NCI-H345 (cell line): ENCODE measurements at places on chromosomes 12 and 14.
A peak's percentile ranks its signal among the peaks of the same experiment; 100 is the strongest.

- DNase-seq, result no peak
These were observed 447.5 kb downstream of the AACS start for GRCh38 chr12:125512541-125513298.

DNA sequence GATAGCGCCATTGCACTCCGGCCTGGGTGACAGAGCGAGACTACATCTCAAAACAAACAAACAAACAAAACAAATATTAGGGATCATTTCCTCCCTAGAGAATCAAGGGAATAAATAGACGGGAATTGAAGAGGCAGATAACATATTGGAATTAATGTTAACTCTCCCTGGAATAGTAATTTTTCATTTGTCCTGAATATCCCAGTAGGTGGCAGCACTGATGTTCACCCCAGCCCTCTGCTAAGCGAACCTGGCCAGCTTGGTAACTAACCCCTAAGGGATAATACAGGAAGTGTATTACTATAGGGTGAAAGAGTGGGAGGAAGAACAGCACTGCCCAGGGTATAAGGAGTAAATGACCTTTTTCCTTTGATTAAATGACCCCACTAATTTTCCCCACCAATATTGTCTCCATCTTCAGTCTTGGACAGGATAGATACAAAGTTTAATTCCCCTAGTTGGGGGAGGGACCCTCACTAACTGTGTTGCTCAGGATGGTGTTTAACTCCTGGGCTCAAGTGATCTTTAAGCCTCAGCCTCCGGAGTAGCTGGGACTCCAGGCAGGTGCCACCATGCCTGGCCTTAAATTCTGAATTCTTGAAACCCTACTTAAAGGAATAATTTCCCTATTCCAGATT, 40.5 kb downstream of the SLC2A14 start:
- peak; percentile 6 for DNase-seq

GRCh38 chr12:47741340-47741703, 16.0 kb upstream of the ENDOU start:
- DNase-seq, result peak; percentile 85

- DNase-seq, result no peak
These were observed 8.2 kb downstream of the WBP11 start for GRCh38 chr12:14795028-14795448.

DNA sequence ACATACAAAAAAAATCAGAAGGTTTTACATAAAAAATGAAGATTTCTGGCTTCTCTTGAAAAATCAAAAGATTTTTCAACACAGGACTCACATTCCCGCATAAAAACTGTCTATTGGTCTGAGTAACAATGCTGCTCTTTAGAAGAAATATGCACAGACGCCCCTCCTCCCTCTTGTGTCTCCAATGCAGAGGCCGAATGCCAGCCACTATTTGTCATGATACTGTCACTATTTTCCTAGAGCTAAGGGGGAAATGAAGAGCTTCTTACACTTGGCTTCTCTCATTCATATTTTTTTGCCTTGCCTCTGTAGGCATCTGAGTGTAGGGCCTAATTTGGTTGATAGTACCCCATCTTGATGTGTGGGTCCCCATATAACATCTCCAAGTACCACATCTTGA, 98.0 kb downstream of the BBS10 start:
- DNase-seq, result no peak

DNA sequence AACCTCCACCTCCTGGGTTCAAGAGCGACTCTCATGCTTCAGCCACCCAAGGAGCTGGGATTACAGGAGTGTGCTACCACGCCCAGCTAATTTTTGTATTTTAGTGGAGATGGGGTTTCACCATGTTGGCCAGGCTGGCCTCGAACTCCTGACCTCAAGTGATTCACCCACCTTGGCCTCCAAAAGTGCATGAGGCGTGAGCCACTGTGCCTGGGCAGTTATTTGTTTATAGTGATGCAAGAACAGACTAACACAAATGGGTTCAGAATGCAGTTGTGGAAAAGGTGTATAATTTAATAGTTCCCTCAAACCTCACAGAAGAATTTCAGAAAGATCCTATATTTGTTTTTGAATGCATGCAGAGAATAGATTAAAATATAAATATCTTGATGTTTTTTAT, 447.1 kb downstream of the ZFP36L1 start:
- no peak for DNase-seq

DNA sequence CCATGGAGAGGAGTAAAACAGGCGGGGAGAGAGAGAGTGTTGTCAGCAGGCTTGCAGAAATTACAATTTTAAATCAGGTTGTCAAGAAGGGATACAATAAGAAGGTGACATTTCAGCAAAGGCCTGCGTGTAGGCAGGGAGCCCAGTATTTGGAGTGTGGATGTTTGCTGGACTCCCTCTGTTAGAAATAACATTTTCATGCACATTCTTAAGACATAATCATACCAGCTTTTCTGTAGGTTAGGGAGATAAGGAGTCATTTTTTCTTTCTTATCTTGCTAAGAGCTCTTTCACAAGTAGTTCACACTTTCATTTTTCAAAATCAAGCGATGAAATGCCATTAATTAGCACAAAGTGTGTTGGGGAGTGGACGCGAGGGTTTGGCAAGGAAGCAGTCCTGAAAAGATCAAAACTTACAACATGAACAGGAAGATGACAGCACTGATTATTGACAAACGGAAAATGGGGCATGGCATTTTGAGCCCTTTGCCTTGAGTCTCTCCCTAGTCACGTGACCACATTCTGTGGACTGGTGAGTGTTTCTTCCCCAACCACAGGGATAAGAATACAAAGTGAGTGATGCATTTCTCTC, 160.2 kb downstream of the DAD1 start:
- DNase-seq, result no peak

DNA sequence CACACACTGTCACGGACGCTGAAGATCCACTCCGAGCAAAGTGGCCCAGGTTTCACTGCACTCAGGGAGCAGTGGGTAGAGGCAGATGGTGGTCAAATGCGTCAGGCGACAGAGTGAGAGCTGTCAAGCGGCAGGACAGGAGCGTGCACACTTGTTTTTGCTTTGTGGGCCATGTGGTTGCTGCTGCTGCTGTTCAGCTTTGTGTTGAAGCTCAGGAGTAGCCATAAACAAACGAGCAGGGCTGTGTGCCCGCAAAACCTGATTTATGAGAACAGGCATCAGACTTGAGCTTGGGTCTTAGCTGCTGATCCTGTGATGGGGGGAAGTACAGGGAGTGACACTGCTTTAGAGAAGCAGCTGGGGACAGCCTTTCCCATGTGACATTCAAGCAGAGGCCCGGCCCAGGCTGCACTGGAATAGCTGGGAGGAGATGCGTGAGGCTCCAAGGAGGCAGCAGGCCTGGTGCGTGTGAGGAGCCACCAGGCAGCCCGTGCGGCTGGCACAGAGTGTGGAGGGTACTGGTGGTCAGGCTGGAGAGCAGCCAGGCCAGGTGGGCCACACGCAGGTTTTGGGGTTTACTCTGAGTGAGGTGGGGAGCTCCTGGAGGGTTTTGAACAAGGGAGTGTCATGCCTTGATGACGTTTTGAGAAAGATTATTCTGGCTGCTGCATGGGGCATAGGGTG, 31.1 kb upstream of the ASPG start:
- no peak for DNase-seq

- DNase-seq, result no peak
These were observed 24.3 kb downstream of the BCL2L14 start for GRCh38 chr12:12095021-12095420.

DNA sequence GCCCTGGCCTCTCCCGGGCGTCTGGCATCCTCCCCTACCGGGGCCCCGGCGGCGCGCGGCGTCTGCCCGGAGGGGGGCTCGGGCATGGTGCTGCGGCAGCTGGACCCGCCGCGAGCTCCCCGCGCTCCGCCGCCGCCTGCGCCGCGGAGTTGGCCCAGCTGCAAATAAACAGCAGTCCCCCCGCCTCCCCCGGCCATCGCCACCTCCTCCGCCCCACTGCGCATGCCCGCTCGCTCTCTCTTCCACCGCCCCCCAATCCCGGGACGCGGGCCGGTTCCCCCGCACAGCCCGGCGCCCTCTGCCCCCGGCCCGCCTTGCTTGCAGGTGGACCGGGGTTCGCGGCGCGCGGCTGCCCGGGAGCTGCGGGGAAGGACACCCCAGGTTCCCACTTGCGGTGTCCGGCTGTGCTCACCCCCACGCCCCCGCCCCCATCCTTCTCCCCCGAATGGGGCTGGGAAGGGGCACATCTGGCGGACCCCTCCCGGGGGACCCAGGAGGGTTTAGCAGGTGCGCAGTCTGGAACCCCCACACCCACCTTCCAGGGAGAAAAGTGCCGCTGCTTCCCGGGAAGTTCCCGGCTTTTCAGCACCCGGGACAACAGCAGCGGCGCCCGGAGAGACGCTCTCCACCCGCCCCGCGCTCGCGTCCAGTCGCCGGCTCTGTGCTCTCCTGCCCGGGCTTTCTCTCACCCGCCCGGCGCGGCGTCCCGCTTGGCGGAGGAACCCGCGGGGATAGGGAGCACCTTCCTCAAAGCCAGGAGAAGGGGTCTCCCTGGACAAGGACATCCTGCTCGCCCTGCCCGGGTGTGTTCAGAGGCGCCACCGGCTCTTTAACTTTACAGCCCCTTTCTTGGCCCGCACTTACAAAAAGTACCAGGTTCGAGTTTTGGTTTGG, at the start of gene TMTC1:
Gene TMTC1, minus strand, starts transcription at position 170 of the 894 bp plus-strand sequence. CDS start 191 bp downstream, outside the sequence.
- peak; percentile 82 for DNase-seq

DNA sequence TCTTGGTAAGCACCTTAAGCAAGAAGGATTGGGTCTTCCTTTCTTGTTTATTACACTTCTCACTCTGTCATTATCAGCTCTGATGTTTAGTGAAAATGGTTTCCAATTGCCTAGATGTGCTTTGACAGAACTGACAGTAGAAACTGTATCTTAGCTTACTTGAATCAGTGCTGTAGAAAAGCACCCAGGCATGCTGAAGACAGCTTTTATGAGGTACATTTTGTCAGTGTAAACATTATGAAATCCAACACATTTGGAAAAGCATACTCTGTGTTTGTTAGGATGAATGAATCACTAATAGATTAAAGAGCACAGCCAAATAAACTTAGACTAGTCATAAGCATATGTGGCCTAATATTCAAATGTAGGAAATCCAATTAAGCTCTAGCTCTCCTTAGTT, 290.2 kb upstream of the NPAS3 start:
- no peak for DNase-seq

DNA sequence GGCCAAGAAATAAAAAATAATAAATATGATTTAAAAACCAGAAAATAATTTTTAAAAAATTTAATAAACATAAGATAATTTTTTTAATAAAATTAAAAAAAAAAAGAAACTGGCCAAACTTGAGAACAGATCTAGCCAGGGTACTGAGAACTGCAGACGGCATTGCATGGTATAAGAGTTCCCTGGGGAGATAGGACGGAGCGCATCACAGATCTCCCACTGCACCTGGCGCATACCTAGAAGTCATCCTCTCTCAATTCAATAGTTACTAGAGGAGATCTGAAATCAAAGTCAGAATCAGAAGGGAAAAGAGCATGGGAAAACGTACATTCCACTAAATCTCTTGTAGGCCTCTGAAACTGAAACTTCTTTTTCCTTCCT, 58.9 kb upstream of the BCL2L14 start:
- no peak for DNase-seq

DNA sequence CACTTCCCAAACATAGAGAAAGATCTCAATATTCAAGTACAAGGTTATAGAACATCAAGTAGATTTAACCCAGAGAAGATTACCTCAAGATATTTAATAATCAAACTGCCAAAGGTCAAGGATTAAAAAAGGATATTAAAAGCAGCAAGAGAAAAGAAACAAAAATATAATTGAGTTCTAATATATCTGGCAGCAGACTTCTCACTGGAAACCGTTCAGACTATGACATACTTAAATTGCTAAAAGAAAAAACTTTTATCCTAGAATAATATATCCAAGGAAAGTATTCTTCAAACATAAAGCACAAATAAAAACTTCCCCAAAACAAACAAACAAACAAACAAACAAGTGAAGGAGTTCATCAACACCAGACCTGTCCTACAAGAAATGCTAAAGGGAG, 92.4 kb downstream of the FSCB start:
- no peak for DNase-seq

DNA sequence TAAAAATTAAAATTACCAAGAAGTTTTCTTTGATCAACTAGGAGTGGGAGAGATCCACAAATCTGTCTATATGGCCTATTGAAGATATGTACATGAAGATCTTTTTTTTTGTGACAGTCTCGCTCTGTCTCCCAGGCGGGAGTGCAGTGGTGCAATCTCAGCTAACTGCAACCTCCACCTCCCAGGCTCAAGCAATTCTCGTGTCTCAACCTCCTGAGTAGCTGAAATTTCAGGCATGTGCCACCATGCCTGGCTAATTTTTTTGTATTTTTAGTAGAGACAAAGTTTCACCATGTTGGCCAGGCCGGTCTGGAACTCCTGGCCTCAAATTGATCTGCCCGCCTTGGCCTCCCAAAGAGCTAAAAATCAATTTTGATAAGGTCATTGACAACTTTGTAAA, 4.6 kb upstream of the NFATC4 start:
- DNase-seq, result no peak

DNA sequence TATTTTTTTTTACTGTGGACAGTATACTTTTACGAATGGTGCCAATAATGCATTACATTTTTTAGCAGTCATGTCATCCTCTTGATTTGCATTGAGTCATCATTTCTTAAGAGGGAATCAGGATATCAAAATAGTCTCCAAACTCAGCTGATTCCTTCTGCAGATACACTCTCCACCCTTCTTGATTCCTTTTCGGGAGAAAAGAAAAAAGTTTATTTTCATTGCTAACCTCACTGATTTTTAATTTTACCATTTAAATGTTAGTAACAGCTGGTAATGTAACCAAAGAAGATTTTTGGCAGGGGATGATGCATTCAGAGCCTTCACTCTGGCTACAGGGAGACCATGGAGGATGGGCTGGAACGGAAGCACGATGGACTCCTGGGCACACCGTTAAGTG, 47.5 kb downstream of the MRPL42 start:
- DNase-seq, result no peak

- DNase-seq, result no peak
These were observed 365.8 kb downstream of the CACNA1C start for GRCh38 chr12:2418579-2418978.

DNA sequence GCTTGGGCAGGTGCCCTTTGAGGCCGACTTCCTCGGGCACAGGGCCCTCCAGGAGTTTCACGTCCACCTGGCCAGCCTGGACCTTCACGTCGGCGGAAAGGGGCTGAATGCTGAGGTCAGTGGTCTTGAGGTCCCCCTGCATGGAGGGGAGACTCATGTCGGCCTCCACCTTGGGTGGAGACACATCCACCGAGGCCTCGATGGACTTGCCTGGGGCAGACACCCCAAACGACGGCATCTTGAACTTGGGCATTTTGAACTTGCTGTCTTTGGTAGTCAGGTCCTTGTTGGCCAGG, 24.0 kb downstream of the PLD4 start:
- DNase-seq, result no peak

GRCh38 chr12:92424338-92424737, 278.5 kb upstream of the PLEKHG7 start:
- DNase-seq, result no peak

DNA sequence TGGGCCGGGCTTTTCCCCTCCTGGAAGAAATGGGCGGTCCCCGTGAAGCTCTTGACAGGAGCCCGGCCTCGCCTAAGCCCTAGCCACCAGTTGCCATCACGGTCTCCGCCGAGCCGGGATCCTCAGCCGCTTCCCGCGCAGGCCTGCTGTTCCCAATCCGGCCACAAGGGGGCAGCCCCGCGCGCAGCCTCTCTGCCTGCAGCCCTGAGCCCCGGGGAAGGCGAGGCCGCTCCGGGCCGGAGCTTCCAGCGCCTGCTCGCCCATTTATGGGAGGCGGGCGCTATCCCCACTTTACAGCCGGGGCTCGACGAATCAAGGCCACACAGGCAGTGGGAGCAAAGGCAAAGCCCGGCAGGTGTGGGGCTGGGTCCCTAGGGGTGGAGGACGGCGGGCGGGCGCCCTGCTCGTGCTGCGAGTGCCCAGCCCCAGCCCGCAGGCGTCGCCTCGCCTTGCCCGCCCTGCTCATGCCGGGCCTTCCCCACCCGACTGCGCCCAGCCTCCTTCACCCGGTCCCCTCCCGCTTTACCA, 61.5 kb downstream of the LGMN start:
- DNase-seq, result peak; percentile 84
